ENCODE measurements at places on chromosomes 4 and X.

DNA sequence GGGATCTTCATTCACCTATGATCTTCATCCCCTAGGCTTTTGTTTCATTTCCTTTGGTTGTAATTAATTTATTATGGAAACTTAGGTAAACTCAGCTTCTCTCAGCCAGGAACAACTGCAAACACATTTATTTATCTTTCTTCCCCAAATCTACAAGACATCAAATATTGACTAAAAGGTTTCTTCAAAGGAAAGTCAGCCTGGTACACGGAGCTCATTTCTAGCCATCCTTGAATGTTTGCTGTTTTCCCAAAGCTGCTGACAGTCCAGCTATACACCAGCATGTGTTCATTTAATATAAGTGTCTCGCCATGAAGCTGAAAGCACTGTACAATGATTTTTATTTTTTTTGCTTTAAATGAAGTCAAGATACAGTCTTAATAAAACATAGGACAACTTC lies 16.8 kb downstream of the RBM47 start:
- no peak for DNase-seq

- no peak for DNase-seq
Observed at GRCh38 chrX:121655276-121655675, 607.9 kb downstream of the GLUD2 start.

DNA sequence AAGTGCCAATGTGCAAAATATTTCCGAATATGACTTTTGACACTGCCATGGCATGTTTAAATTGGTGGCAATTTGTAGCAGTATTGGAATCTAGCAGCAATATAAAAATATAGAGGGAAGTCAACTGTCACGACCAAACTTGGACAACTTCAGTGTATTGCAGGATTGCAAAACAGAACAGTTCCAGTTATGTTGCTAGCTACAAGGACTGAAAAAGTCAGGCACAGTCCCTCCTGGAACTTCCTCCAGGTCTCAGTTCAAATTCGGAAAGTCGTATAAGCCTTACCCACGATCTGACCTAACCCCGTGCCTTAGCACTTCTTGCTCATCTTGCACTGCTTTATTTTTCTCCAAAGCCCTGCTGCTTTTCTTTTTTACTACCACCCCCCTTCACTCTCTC lies 390.0 kb upstream of the GALNT7 start:
- no peak for DNase-seq

GRCh38 chrX:130715299-130715698 lies 187.7 kb downstream of the ENOX2 start:
- DNase-seq = peak; percentile 38

GRCh38 chr4:59222221-59222620 lies 1977.9 kb upstream of the ADGRL3 start:
- DNase-seq = no peak

- no peak for DNase-seq
Observed at GRCh38 chr4:173609158-173609557, 79.1 kb upstream of the HAND2 start.

GRCh38 chr4:137946453-137947174 lies 295.5 kb downstream of the SLC7A11 start:
- peak; percentile 9 for DNase-seq

DNA sequence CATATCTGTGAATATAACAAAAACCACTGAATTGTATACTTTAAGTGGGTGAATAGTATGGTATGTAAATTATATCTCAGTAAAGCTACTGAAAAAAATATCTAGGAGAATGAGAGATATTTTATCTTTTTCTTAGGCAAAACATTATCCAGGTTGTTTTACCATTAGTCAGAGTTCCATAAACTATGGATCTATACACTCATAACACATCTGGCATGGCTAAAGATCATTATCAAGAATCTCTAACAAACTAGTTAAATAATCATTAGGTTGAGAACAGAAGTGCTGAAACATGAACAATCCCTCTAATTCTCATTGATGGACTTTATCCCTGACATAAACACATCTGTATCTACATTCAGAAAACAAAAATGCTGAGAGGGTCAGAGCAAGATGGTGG lies 15.6 kb downstream of the MED14 start:
- DNase-seq = no peak

- peak; percentile 26 for DNase-seq
Observed at GRCh38 chrX:112849016-112849415, 8.4 kb upstream of the AMOT start.

GRCh38 chrX:79409657-79410056 lies 42.5 kb upstream of the ITM2A start:
- DNase-seq = no peak

- peak; percentile 61 for DNase-seq
Observed at GRCh38 chr4:74874753-74875367, 58.1 kb upstream of the PARM1 start.

GRCh38 chr4:186029571-186030398 lies 39.2 kb upstream of the TLR3 start:
- DNase-seq = peak; percentile 47

- DNase-seq = peak; percentile 5
Observed at GRCh38 chrX:82218361-82218760, 1016.5 kb downstream of the SH3BGRL start.

DNA sequence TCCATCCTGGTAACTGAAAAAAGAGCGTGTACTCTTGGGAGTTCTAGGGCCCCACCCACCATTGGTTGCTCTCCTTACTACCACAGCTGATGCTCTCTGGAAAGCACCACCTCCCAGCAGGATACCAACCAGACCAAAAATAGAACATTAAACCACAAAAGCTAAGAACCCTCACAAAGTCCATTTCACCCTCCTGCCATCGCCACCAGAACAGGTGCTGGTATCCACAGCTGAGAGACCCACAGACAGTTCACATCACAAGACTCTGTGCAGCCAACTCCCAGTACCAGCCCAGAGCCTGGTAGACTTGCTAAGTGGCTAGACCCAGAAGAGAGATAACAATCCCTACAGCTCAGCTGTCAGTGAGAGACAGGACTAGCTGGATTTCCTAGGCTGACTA lies 240.6 kb downstream of the PABPC4L start:
- no peak for DNase-seq

- peak; percentile 66 for DNase-seq
Observed at GRCh38 chrX:104156630-104157529, at the start of gene SLC25A53. Gene SLC25A53, minus strand, starts transcription at chrX:104157009. Its CDS starts 51,752 bp downstream, at chrX:104105257.

GRCh38 chr4:8319731-8320385 lies 50.3 kb downstream of the HTRA3 start:
- DNase-seq = peak; percentile 16

Measured in AG08395 (cell line).